ENCODE measurements at places on chromosomes 5 and 9. TPM values are rescaled to one million over a fixed set of nuclear protein-coding genes. Genes with fewer than 3 reads are reported as not detected.
A peak's percentile ranks its signal among the peaks of the same experiment; 100 is the strongest.

GRCh38 chr5:142408981-142409481, 84.2 kb upstream of the SPRY4 start:
- no peak for DNase-seq

- DNase-seq: no peak
These were observed 20.3 kb upstream of the RIC1 start for GRCh38 chr9:5608298-5609225.

Gene SH3TC2
- total RNA-seq: 8.3 TPM

Gene WDR38
- not detected for total RNA-seq

- no peak for DNase-seq
These were observed 21.9 kb upstream of the TNFSF15 start for GRCh38 chr9:114827641-114828302.

- no peak for DNase-seq
These were observed 424.7 kb downstream of the RAB3C start for GRCh38 chr5:59007460-59008063.

Gene THG1L
- total RNA-seq: 28.6 TPM

Gene IL13
- not detected for total RNA-seq

GRCh38 chr9:120014796-120015195, 565.2 kb downstream of the CDK5RAP2 start:
- no peak for DNase-seq

DNA sequence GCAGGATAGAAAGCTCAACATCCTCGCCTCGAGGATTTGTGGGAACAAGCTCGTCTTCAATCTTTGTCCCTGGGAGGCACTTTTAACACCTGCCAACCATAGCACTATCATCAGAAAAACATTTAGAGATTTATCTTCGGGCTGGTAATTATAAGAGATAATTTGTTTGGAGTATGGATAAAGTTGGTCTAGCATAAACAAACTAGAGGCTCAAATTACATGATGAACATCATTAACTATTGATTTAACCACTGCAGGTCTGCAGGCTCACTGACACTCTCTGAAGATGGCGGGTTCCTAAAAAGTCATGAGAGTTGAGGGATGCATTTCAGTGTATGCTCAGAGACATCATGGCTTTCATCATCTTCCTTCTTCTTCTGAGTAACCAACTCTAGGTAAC, 25.8 kb upstream of the PCA3 start:
- no peak for DNase-seq

- DNase-seq: no peak
These were observed 27.8 kb upstream of the GRPEL2 start for GRCh38 chr5:149317281-149318048.

GRCh38 chr5:163880302-163880701, 374.9 kb downstream of the MAT2B start:
- no peak for DNase-seq

Gene CEL
- total RNA-seq: 0.36 TPM

DNA sequence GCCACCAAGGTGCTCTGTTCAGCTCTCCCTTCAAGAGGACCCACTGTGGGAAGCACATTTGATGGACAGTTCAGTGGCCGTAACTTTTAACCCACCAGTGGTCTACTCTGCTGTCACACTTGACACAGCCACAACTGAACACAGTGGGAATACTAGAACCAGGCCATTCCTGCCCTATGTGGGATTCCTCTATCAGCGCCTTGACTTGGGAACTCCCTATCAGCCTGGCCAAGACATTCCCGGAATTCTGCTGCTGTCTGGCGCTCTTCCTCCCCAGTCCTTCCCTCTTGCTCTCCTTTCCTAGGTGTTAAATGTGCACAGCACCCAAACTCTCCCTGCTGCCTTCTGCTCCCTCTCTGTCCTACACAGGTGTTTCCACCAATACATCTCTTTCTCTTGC, 23.1 kb upstream of the SH3PXD2B start:
- peak; percentile 49 for DNase-seq

GRCh38 chr9:16787724-16788123, 82.7 kb downstream of the BNC2 start:
- no peak for DNase-seq

DNA sequence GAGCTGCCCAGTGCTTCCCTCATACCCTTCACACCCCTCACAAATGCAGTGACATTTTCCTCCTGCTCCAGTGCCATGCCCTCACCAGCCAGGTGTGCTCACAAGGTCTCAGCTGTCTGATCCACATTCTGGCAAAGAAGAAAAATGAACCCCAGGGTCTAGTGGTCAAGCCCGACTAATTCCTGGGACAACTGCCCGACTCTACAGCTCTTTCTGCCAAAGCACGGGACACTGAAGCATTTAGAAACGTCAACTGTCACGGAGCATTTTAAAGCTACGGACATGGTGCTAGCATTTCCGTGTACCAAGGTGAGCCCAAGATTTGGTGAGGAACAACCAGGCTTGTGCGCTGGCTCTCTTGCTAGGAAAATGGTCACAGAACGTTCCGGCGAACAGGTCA, 56.8 kb upstream of the PHYKPL start:
- peak; percentile 40 for DNase-seq

Gene ARSI
- 3.0 TPM for total RNA-seq

- no peak for DNase-seq
These were observed 33.5 kb upstream of the SLC28A3 start for GRCh38 chr9:84374013-84374412.

- DNase-seq: no peak
These were observed 26.0 kb upstream of the CNOT6 start for GRCh38 chr5:180467989-180468731.

DNA sequence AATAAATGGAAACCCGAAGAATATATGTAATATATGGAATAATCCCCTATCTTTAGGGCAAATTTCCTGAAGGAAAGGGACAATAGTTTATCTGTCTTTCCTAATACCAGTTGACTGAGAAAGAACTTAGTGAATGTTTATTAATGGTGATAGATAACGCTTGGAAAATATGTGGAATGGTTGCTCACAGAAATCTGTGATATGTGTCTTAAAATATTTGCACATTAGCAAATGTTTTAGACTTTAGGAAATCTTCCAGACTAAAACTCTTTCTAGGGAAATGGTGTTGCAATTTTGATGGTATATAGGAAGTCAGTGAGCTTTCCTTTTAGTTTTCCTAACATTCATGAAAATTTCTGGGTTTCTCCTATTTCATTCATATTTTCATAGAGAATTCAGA, 90.4 kb downstream of the PIP5K1B start:
- no peak for DNase-seq

Gene TAF11L10
- total RNA-seq: not detected

Gene TMEM171
- not detected for total RNA-seq

Gene CATSPER3
- not detected for total RNA-seq

DNA sequence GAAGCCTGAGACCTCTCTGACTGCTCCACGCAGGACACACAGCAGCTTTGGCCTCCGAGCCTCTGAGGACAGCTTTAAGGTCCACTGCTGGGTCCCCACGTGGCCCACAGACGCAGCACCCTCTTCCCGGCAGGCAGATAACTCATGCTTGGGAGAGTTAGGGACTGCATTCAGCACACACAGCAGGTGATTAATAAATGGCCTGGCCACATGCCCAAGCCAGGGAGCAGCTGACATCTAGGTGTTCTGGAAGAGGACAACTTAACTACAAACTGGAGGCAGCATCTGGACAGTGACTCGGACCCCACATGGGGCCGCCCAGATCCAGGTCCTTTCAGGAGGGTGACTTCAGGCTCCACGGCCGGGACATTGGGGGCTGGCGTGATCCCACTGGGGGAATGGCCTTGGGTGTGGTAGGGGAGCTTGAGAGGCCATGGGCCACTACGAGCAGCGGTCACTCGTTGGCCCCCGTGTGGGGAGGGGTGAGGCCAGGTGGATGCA, 11.3 kb downstream of the NINJ1 start:
- DNase-seq: peak; percentile 67

DNA sequence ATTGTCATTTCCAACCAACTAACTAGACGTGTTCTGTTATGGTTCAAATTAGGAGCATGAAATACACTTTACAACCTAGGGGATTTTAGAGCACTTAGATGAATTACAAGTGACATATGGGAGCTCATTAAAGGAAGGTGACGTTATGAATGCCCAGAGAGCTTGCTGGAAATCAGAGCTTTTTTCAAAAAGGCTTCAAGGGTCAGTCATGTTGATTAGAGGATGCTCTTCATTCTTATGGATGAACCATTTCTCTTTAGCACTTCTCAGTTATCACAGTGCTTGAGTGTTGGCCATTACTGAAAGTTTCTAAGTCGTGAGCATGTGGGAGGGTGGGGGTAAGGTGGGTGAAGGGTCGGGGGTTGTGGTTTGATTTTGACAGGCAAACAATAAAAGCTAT, 1245.5 kb upstream of the DMAC1 start:
- DNase-seq: no peak

Gene IRX1
- total RNA-seq: not detected

DNA sequence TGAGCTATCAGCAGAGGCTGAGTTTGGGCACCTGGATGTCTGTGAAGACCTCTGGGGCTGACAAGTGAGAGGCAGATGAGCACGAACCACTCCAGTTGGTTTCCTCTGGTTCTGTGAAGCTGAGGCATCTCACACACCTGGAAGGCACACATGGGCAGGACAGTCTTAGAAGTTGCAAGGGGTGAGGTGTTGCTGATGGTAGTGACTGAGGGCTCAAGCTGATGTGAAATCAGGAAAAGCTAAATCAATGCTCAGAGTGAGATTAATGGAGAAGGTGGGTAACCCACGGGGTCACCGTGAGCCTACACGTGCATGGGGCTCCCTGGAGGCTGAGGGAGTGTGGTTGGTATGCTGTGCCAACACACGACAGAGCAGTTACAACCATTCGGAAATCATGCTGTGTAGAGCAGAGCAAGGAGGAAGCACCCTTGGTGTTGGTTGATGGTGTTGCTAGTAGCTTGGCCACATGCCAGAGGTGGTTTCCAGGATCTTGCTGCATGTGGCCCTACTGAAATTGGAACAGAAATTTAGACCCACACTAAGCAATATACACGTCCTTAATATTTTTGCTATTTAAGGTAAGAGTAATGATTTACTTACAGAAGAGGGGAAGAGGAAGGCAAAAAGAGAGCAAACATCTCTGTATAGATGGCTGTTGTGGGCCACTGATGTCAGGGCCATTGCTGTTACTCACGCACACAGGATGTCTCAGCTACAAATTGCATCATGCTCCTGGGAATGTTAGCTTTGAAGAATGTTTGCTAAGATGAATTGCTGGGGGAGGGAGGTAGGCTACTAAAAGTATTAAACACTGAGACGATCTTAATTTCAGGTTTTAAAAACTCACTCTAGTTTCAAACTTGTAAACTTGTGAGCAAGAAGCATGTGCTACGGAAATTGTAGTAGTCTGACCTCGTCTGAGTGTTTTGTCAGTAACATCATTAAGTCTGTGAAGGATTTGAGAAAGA, 170.5 kb downstream of the ARHGEF28 start:
- DNase-seq: no peak

- DNase-seq: no peak
These were observed at the start of gene SUSD1 for GRCh38 chr9:112174965-112175795. Gene SUSD1 (minus strand): TSS chr9:112175297. CDS start chr9:112175235, 62 bp downstream.

Gene ASPN
- 23.9 TPM for total RNA-seq

DNA sequence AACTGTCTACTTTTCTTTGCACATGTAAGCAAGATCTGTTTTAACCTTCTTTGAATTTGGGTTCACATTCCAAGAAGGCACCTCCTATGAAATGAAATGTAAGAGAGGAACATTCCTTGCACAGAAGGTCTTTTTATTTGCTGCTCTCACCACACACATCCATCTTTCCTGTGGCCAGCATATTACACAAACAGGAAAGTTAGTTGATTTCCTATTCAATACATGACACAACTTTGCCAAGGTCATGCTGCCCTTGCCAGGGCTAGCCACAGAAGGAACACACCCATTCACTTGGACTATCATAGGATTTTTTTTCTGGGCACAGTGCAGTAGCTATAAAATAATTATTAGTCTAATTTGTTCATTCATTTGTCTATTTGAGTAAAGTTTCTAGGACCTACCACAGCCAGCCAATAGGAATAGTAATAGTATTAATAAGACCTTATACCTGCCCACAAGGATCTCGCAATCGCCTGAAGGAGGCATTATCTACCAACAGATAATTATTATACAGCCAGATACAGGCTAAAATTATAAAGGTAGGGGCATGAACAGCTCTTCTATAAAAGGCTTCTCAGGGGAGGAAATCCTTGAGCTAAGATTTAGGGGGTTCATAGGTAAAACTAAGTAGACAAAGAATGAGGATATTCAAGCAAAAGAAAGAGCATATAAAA, 78.1 kb upstream of the NREP start:
- DNase-seq: no peak

DNA sequence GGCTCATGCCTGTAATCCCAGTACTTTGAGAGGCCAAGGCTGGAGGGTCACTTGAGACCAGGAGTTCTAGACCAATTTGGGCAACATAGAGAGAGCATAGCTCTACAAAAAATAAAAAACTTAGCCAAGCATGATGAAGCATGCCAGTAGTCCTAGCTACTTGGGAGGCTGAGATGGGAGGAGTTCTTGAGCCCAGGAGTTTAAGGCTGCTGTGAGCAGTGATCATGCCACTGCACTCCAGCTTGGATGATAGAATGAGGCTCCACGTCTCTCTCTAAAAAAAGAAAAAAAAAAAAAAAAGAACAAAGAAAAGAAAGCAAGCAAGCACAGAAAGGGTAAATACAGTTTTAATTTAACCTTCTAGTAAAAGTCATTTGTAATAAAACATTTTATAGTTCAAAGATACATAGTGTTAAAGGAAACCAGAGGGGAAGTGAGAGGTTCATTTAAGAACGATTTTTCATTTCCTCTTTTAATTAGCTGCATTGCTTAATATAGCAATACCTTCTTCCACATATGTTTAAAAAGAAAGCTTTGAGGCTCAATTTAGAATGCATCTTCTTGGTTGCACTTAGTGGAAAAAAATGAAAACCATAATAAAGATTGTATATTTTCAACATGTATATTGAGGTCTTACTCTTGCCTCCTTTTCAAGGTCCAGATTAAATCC, 14.9 kb downstream of the GAPT start:
- no peak for DNase-seq

GRCh38 chr5:38718771-38719391, 126.9 kb upstream of the OSMR start:
- no peak for DNase-seq

Gene SLC6A19
- total RNA-seq: not detected

- no peak for DNase-seq
These were observed 28.8 kb downstream of the WDR36 start for GRCh38 chr5:111120911-111121310.

Gene PCDHB11
- total RNA-seq: 3.1 TPM

DNA sequence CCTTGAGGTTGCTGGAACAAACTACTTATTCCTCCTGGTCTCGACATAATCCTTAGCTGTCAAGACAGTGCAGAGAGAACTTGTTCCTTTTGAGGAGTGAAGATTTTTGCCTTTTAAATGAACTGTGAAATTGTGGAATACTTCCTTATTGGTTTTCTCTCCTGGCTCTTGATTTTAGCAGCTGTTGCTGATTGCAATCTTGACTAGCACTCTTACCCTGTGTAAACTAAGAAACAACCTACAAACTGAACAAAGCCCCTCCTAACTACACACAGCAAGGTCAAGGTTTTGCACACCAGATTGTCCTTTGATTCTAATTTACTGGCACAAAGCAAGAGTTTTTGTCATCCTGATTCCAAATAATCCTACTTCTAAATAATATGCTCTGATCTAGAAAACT, 84.0 kb upstream of the GOLGA1 start:
- DNase-seq: no peak

Gene RNF183
- total RNA-seq: not detected

Measured in sigmoid colon (tissue), 7 donors.